Right atrium auricular region (tissue), 2 donors: ENCODE measurements at places on chromosomes 13 and 19. TPM values are rescaled to one million over a fixed set of nuclear protein-coding genes. Genes with fewer than 3 reads are reported as not detected.
A peak's percentile ranks its signal among the peaks of the same experiment; 100 is the strongest.

GRCh38 chr13:99894840-99895443 lies 76.6 kb downstream of the ZIC5 start:
- no peak for DNase-seq

GRCh38 chr19:2080336-2080988 lies 15.7 kb downstream of the MOB3A start:
- no peak for DNase-seq

Gene RXFP2
- not detected for total RNA-seq

Gene LYPD3
- 0.90 TPM for total RNA-seq

DNA sequence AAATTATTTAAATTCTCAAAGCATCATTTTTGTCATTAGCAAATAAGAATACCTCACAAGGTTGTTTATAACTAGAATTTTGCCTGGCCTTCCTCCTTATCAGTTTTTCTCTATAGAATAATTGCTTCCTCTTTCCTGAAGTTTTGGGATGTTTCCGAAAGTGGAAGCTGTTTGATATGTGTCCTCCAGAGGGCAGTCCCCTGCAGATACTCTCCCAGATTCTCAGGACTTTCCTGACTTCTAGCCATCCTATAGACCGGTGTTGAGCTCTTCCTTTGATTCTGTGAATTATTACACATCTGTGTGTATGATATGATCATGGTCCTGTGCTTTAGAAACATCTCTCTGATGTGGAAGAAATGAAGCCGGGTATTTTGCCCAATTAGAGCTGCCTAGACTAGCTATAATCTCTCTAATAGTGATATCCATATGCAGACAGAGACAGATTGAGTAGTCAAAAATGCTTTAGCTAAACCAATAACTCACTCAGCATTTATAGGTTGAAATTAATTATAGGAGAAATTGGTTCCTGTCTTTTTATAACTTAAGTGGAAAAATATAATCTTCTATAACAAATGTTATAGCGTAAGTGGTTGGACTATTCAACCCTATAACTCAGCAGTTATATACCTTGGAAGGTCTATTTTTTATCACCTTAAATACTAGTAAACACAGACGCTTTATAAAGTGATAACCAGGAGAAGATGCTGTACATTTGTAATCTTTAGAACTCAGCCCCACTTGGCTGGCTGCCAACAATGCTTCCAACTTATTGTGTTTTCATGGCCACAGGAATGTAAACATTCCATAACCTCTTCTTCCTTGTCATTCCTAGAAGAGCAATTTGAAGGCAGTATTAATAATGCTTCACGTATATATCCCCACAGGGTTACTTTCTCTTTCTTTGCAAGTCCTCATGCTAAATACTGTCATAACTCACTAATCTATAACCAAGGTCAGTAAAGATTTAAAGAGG lies 201.0 kb upstream of the RXFP2 start:
- no peak for DNase-seq

DNA sequence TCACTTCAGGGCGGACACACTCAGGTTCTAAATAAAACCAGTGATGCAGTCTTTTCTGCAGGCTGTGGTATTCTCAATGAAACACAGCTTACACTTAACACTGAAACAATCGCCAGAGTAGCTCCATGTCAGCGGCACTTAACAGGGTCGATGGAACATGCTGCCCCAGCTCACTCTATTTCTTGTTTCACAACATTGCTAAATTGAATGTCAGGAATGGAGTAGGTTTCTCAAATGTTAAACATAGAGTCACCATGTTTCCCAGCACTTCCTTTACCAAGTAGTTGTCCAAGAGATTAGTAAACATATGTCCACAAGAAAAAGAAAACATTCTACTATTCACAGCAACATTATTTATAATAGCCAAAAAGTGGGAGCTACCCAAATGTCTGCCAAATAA lies 306.9 kb downstream of the SLITRK6 start:
- DNase-seq: no peak

DNA sequence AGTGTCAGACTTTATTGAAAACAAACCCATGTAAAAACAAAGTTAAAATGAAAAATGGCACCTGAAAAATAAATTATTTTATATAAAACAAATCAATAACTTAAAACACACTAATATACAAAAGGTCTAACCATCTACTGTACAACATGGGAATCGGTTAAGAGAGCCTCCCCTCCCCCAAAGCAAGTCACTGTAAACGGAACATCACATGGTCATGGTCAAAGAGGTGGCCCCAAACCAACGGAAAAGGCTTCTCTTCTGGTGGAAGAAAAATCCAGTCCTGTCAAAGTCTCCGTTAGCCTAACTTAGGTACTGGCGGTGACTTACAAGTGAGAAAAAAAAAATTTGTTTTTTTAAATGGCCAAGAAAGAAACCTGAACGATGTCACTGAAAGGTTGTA lies 15.7 kb upstream of the TIMM44 start:
- DNase-seq: no peak

DNA sequence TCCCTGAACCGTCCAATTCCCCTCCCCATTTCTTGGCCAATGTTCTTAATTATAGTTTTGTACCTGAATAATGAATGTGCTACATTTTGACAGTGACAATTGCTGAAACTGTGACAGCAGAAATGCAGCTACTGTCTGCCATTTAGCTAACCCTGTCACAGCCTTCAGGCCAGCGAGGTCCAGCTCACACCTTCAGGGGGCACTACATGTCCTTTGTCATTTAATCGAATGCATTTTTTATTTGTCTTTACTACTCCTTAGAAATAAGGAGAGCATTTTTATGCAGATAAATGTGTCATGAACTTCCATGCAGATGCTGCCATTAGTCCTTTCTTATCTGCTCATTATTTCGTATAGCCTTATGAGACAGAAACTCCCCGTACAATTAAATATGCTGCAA lies 159.9 kb downstream of the MZT1 start:
- DNase-seq: no peak

Gene ZNF761
- 6.0 TPM for total RNA-seq

- no peak for DNase-seq
Observed at GRCh38 chr19:45162608-45163143, 1.9 kb upstream of the NKPD1 start.

- DNase-seq: no peak
Observed at GRCh38 chr13:101474419-101474957, 22.0 kb downstream of the ITGBL1 start.

GRCh38 chr13:85142351-85142927 lies 656.8 kb downstream of the SLITRK6 start:
- DNase-seq: no peak

DNA sequence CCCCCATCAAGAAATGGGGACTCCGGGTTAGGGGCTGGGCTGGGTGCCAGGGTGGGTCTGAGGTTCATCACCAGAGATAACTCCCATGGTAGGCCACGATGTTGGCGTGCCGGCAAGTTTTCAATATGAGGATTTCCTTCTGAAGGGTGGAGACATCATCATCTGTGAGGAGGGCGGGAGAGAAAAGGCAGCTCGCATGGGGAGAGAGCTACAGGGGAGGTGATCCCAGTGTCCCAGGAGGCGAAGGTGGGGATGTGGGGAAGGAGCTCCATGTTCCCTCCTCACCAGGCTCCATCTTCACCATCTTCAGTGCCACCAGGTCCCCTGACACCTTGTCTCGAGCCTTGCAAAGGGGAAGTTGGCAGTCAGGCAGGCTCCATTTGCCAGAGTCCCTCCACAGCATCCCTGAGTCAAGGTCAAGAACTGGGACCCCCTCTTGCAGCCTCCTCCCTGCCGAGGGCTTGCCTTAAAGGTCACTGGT lies 430 bp downstream of the MAP4K1 start:
- DNase-seq: no peak

DNA sequence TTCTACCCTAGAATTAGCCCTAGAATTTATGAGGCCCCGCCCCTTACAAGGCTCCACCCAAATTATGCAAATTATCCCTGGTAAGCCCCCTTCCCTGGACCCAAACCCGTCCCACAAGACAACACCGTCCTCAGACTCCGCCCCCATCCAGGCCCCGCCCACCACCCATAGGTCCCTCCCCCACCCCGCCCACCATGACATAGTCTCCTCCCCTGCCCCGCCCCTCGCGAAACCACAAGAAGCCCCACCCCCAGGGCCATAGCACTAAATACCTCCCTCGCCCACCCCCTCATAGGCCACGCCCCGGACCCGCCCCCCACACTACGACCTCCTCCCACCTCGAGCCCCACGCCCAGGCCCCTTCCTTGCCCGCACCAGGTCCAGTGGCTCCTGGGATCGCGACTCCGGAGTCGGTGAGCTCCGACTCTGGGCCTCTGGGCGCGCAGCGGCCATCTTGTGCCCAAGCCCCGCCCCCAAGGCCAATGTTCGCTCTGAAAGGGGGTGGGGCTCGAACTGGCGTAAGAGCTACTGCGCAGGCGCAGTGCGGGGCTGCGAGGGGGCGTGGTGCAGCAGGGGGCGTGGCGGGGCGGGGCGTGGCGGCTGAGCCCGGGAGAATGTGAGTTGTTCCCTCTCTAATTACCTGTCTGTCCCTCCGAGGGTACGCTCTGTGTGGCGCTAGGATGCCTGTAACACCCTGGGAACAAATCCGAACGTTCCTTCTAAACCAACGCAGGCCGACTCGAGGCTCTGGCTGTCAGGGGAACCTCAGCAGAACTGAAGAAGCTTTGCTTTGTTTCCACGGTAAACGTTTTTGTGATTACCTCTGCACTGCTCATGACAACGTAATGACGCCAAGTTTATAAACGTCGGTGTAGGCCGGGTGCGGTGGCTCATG lies at the start of gene ZNF784:
TSS of gene ZNF784 (minus strand) at position 458 of the 895 bp plus-strand sequence. CDS start at position 453, 5 bp downstream.
- DNase-seq: peak; percentile 93

DNA sequence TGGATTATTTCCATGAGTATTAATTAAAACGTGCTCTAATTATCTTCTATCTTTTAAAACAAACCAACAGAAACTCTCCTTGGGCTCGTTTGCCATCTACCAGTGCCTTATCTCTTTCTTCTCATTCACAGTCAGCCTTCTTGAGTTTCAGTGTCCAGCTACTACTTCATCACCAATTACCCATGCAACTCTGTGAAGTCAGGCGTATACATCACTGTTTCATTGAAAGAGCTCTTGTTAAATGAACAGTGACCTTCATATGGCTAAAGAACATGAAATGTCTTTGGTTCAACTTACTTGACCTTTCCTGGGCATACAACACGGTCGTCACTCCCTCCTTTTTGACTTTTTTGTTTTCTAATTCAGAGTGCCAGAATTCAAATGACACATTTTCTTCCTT lies 5.2 kb upstream of the IFT88 start:
- DNase-seq: no peak

DNA sequence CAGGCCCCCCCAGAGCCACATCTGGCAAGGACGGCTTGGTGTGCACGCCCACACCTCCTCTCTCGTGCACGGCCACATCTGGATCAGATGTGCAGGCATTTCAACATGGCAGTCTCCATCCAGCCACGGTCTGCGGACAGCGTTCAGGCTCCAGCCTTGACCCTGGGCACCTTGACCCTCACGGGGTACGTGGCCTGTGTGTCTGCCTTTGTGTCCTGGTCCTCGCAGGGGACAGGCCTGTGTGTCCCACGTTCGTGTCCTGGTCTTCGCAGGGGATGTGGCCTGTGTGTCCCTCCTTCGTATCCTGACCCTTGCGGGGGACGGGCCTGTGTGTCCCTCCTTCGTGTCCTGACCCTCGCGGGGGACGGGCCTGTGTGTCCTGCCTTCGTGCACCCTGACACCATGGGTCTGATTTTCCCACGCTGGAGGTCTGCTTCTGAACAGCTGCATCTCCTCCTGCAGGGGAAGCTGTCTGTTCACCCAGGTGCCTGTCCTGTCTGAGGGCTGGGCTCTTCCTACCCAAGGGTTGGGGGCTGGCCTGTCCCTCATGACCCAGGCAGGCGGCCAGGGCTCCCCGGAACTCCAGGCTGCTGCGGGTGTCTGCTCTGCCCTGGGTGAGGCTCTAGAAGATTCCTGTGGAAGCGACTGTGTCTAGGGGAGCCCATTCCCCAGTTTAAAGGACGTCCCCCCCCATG lies 25.3 kb downstream of the RASA3 start:
- peak; percentile 55 for DNase-seq

DNA sequence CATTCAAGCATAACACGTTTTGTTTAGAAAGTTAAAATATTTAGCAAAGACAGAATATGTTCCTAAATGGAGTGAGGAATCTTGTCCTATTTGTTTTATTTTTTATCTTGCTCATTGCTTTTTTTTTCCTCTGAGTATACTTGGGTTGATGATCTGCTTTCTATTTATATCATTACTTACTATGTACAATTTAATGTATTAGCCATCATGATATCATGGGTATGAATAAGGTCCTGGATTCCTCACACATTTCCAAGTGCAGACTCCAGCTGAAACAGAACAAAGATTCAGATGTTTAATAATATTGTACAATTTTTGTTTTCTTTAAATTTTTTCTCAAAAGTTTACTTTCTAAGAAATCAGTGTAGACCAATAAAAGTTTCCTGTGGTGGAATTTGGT lies 388.2 kb downstream of the GPC6 start:
- no peak for DNase-seq

DNA sequence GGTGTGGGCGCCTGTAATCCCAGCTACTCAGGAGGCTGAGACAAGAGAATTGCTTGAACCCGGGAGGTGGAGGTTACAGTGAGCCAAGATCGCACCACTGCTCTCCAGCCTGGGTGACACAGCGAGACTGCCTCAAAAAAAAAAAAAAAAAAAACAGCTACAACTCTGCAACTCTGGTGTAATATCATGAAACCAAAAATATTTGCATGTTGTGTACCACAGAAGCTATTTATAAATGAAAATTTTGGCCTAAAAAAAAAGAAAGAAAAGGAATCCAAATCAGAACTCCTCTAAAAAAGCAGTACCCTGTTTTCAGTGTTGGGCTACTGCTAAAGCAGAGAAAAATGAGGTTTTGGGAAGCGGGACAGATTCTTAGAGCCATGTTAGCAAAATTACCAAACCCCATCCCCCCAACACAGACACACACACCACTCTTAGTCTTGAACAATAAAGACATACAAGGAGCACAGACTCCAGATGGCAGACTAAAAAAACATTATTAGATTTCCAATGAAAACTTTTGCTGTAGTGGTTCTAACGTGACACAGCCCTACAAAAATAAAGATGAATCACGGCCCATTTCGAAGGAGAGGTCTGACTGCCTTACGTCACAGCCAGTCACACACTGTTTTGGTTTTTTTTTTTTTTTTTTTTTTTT lies 51.5 kb downstream of the INSR start:
- DNase-seq: no peak

GRCh38 chr19:2462635-2463421 lies 6.1 kb upstream of the LMNB2 start:
- peak; percentile 86 for DNase-seq

Gene SIGLEC5
- total RNA-seq: not detected

DNA sequence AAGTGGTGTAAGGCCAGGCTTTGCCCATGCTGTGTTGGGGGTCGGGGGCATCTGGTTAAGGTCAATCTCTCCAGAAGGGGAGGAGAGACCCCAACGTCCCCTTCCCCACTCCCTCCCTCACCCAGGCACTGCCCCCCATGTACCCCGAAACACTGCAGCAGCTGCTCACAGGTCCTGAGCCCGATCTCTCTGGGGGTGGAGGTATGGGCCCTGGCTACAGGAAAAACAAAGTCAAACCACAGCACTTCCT lies 10.2 kb downstream of the CAPN12 start:
- DNase-seq: no peak

- DNase-seq: no peak
Observed at GRCh38 chr13:48682436-48682835, 28.7 kb downstream of the CYSLTR2 start.

Gene PLA2G4C
- 40.0 TPM for total RNA-seq

Gene COL5A3
- total RNA-seq: 7.2 TPM
